ENCODE measurements at places on chromosomes 3 and 15.

- no peak for DNase-seq
Measured at GRCh38 chr3:121758727-121759450, 9.3 kb upstream of the GOLGB1 start.

DNA sequence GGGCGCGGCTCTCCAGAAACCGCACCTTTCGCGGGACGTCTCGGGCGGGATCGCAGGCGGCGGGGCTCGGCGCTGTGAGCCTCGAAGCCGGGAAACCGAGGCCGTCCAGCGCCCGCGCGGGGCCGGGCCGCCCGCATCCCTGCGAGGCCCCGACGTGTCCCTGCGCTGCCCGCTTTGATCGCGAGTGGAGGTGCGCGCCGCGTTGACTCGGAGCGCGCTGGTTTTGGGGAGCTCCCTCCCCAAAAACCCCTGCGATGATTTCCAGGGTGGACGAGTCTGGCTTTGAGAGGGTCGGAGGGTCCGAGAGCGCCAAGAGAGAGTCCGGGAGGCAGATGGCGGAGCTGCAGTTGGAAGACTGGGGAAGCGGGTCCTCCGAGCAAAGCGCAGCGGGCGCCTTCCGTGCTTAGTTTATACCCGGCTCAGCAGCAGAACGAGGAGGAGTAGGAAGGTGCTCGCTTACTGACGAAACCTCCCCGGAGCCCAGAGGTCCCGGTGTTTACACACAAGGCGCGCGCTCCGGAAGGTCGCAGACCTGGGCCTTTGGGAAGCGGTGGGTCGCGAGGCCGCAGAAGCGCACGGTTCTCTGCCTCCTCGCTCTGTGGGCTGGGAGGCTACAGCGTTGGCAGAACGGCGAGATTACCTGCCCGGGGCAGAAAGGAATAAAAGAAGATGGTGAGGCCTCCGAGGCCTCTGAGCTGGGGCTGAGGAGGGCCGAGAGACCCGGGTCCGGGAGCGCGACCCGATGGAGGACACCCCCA, 687 bp downstream of the ALDH1A3 start:
- no peak for DNase-seq

DNA sequence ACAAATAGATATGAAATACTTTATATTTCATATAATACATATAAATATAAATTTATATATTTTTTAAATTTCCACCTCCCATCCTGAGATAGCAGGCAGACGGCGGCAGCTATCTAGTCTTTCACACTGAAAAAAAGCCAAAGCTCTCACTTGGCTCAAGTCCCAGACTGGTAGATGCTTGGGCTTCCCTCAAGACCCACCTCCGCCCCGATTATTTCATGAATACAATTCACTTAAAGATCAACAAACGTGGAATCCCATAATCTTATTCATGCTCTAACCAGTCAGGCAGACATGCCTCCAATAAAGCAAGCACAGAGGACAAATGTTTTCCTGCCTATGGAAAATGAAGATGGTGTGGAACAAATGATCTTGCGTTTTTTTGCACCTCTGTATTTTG, 275.9 kb upstream of the NR2F2 start:
- no peak for DNase-seq

DNA sequence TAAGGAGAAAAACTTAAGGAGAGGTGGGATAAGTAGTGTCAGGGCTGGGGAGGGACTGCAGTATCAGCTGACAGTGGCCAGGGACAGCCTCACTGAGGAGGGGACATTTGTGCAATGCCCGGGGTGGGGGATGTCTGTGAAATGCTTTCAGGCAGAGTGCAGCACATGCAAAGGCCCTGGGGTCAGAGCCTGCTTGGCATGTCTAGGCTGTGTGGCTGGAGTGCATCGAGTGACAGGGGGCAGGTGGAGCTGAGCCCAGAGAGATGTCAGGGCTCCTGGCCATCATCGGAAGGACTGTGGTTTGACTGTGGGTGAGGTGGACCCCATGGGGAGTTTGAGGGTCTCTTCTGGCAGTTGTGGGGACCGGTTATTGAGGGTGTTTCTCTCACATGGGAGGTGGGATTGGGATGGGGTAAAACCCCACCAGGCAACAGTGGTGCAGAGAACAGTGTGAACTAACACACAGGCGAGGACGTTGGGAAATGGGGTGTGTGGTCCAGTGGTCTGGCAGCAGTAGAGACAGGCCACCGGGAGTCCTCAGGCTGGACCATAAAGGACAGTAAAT, 61.2 kb downstream of the FBLN2 start:
- DNase-seq, result no peak

- peak; percentile 50 for DNase-seq
Measured at GRCh38 chr3:135513106-135514059, 452.1 kb upstream of the PPP2R3A start.

DNA sequence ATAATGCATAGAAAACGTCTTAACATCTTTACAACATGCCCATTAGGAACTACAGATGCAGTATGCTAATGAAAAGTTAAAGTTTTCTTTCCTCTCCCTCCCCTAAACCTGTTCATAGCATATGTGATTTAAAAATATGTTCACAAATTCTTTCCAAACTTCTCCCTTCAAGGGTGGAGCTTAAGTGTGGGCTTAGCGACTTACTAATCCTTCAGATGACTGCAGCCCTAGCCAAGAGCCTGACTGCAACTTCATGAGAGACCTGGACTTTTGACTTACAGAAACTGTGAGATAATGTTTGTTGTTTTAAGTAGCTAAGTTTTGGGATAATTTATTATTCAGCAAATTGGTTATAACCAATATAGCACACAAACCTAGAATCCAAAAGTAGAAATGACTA, 22.0 kb upstream of the ANXA2 start:
- peak; percentile 44 for DNase-seq

GRCh38 chr15:48458876-48459275, 127.6 kb downstream of the DUT start:
- no peak for DNase-seq

- no peak for DNase-seq
Measured at GRCh38 chr3:19688767-19689166, 245.2 kb downstream of the EFHB start.

DNA sequence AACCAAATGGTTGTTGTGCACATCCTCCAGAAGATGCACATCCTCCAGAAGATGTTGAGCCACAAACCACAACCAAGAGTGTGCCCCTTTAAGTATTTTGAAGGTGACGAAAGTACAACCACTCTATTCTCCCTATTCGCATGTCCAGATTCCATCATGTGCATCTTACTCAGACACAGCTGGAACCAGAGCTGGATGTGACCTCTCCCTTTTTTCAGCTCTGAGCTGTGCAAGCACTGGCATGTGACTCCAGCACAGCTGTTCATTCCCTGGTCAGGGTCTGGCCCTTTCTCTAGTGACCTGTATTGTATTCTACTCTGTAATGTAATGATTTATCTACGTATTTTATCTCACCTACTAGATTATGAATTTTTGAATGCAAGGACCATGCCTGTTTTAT, 29.3 kb upstream of the DLG1 start:
- no peak for DNase-seq

GRCh38 chr3:67819447-67819846, 165.0 kb upstream of the SUCLG2 start:
- DNase-seq, result no peak

DNA sequence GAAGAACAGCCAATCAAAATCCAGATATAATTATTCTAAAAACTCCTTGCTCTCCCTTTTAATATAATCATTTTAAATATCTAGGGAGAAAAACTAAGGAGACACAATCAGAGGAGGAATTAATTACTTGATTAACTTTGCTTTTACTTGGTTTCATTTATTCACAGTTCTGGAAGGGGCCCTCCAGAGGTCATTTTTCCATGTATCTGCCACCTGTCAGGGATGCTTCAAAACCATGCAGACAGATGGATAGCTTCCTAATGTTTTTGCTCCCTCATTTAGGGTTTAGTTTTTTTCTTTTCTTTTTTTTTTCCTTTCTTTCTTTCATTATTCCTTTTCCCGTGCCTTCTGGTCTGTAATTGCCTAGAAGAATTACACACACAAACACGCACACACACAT, 438.1 kb upstream of the ARPP21 start:
- DNase-seq, result no peak

DNA sequence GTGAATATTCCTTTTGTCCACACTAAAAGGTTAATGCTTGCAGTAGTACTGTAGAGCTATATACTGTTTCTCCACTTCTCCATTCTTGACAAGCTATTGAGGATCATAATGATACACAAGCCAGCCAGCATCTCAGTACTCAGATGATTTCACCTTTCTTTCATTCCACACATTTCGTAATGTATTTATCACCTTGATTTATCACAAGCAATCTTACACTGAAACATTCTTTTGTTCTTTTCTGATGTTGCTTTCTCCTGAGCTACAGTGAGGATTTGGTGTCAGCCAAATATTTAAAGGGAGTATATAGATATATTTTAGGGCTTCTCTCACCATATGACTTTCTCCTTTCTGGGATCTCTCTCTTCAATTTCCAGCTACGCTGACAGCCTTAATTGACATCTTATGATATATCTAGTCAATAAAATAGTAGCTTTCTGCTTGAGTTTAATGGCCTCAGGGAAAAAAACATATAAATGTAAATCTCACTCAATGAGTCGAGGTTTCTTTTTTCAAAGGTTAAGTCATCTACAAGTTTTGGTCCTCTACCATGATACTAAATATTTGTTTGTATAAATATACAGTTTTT, 1327.0 kb downstream of the NSUN3 start:
- DNase-seq, result no peak

GRCh38 chr3:160671231-160671630, 5.7 kb upstream of the ARL14 start:
- DNase-seq, result no peak

- peak; percentile 18 for DNase-seq
Measured at GRCh38 chr3:179037351-179037750, 34.3 kb downstream of the ZMAT3 start.

DNA sequence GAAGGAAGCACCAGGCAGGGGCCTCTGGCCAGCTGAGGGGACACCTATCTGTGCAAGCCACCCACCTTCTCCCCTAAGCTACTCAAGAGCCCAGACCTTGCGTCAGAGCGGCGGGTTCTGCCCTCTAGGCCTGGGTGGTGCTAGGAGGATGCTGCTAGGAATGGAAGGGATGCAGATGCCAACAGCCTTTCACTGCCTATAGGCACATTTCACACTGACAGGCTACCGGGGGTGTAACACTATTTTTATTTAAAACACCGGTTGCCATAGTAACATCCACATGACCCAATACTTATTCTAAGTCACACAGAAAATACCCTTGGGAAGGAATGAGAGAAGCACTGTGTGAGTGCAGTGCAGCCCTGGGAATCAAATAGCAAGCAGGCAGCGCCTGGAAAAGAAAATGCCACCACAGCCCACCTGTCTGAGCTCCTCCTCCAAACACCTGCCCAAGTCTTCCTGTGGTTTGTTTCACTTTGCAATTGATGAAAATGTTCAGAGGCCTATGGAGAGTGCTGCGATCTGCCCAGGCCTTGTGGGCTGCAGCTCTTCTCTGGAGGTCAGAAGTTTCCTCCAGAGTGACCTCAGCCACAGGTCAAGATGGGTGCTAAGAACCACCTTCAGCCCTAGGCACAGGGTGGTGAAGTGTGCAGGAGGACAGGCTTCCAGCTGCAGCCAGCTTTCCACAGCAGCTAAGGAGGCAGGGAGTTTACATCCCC, 113.5 kb upstream of the TOPAZ1 start:
- no peak for DNase-seq

- DNase-seq, result peak; percentile 88
Measured at GRCh38 chr3:112086076-112086854, at the start of gene C3orf52. C3orf52 (plus strand) TSS chr3:112086389; CDS start chr3:112086408, 19 bp downstream.

GRCh38 chr3:52983336-52983807, 62.5 kb downstream of the SFMBT1 start:
- peak; percentile 58 for DNase-seq

GRCh38 chr15:91302588-91303439, 202.8 kb downstream of the SV2B start:
- peak; percentile 85 for DNase-seq

Measured in suppressor macrophage treated with lipopolysaccharide for 1 hour (primary cell).